Stimulated activated CD4-positive, alpha-beta T cell treated with anti-CD3 and anti-CD28 coated beads, Interleukin-2, amount 100 ng/mL, for 48 hours (primary cell): ENCODE measurements at places on chromosomes 11 and 22.

GRCh38 chr11:28017816-28018215 lies 90.1 kb downstream of the KIF18A start:
- DNase-seq: no peak

GRCh38 chr11:45900916-45901617 lies 6.0 kb downstream of the FREY1 start:
- DNase-seq: no peak

DNA sequence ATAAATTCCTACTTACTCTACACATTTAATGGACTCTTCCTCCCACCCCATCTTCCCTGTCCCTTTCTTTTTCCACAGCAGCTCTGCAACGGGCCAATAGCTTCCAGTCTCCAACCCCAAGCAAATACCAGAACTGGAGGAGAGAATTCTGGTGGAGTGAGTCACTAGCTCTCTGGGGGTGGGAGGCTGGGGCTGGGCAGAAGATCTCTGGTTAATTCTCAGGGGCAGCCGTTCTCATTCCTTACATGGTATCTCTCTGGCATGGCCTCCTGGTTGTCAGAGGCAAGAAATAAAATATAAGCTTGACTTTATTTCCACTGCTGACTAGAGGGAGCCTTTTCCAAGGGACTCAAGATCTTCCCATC lies 90.4 kb upstream of the PARVA start:
- no peak for DNase-seq

- DNase-seq: no peak
Measured at GRCh38 chr11:35169112-35169511, 30.1 kb downstream of the CD44 start.

- DNase-seq: no peak
Measured at GRCh38 chr11:61134801-61135257, 26.4 kb downstream of the VPS37C start.

DNA sequence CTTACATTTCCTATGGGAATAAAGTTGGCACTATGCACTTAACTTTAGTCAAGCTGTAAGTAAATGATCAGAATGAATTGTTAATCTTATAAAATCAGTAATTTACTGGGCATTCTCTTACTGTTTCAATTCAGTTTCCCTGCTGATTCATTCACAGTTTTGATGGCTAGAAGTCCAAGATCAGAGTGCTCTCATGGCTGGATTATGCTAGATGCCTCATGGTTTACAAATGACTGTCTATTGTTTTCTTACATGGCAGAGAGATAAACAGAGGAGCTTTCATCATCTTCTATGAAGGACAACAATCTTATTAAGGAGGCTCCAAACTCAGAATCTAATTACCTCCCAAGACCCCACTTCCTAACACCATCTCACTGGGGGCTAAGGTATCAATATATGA lies 135.1 kb upstream of the CARD18 start:
- no peak for DNase-seq

DNA sequence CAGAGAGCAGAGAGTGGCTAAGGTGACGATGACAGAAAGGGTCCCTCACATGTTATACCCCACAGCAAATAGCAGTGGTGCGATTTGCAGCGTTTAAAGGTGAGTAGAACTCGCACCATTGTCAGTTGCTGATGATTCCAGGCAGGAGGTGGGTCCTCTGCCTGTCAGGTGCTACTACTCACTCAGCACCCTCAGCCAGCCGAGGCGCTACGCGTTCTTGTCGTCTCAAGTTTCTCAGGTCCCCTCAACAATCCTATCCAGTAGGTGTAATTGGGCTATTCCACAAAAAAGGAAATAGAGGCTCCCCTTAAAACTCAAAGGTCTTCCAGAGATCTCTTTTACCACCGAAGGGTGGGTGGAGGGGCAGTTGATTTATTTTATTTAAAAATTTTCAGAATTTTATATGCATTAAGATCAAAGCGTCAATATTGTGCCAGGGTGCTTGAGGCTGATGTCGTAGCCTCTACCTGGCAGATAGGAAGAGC lies 18.3 kb downstream of the ELF5 start:
- no peak for DNase-seq

GRCh38 chr22:49483946-49484345 lies 343.7 kb downstream of the BRD1 start:
- no peak for DNase-seq

GRCh38 chr11:126337126-126337473 lies 18.4 kb upstream of the ST3GAL4 start:
- DNase-seq: no peak

- DNase-seq: no peak
Measured at GRCh38 chr22:20763630-20764470, 10.1 kb upstream of the SERPIND1 start.

GRCh38 chr11:33500861-33501479 lies 199.7 kb downstream of the C11orf91 start:
- DNase-seq: no peak
